ENCODE measurements at places on chromosomes 7 and 10. TPM values are rescaled to one million over a fixed set of nuclear protein-coding genes. Genes with fewer than 3 reads are reported as not detected.

NPY4R2 gene
- 8.9 TPM for total RNA-seq

TDRD1 gene
- total RNA-seq = not detected

- H3K27me3 ChIP-seq = no peaks in the 10 kb centered on the region
- no peaks in the 10 kb centered on the region for H3K36me3 ChIP-seq
Observed at GRCh38 chr10:22837351-22837750, 90.5 kb upstream of the ARMC3 start.

DNA sequence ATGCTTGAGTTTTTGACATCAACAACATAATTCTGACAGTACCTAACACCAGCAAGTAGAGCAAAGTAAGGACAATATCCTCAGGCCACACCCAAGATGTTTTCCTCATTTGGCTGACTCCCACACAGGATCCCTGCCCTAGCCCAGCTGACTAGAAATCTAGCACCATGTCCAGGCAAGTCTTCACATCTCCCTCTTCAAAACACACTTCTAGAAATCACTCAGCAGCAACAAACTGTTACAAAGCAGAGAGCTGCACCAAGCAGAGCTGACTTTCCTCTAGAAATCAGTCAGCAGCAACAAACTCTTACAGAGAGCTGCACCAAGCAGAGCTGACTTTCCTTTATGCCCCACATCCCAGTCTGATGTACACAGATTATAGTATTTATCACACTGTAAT lies 7.7 kb downstream of the TMEM168 start:
- H3K4me1 ChIP-seq = no peaks in the 10 kb centered on the region
- no peaks in the 10 kb centered on the region for H3K27me3 ChIP-seq
- no peak overlapping the region for H3K4me3 ChIP-seq
- no peak overlapping the region for H3K27ac ChIP-seq
- no peak for DNase-seq
